ENCODE measurements at places on chromosomes 12 and 14. TPM values are rescaled to one million over a fixed set of nuclear protein-coding genes. Genes with fewer than 3 reads are reported as not detected.

GRCh38 chr14:54104601-54105145 lies 148.0 kb upstream of the BMP4 start:
- H3K27ac ChIP-seq = no peak overlapping the region
- H3K4me3 ChIP-seq = no peak overlapping the region
- no peaks in the 10 kb centered on the region for H3K27me3 ChIP-seq

GRCh38 chr14:76104802-76105355 lies 46.8 kb upstream of the GPATCH2L start:
- no peaks in the 10 kb centered on the region for H3K27me3 ChIP-seq
- no peak for DNase-seq
- no peaks in the 10 kb centered on the region for H3K36me3 ChIP-seq
- H3K4me1 ChIP-seq = no peaks in the 10 kb centered on the region

DNA sequence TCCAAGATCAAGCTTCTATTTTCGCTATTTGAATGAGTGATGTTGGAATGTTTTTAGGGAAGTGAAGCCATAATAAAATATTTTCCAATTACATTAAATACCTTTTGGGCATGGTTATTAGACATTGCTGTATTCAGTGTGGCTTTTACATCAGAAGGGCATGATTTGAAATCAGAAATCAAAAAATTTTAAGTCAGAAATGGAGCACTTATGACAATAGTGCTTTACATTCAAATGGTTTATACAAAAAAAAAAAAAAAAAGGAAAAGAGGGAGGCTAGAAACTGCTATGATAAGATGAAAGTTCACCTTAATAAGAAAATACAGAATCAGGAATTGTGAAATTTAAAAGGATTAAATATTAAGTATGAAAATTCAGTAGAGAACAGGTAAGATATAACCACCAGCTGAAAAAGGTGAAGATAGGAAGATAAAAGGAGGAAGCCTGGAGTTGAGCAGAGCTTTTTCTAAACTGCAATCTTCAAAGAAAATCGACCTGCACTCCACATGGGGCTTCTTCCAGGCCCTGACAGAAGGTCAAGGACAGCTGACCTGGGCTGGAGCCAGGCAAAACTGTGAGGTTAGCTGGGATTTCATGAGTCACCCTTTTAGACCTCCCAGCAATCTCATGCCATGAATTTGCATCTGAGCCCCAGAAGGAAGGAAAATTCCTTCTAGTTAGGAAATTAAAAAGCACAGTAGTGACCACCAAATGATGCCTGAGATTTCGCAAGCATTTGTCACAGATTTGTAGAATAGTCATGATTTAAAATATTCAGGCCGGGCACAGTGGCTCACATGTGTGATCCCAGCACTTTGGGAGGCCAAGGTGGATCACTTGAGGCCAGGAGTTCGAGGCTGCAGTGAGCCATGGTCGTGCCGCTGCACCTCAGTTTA lies 23.4 kb upstream of the BMP4 start:
- H3K27ac ChIP-seq = no peak overlapping the region
- no peak overlapping the region for H3K4me3 ChIP-seq
- H3K36me3 ChIP-seq = no peaks in the 10 kb centered on the region
- no peaks in the 10 kb centered on the region for H3K4me1 ChIP-seq

DNA sequence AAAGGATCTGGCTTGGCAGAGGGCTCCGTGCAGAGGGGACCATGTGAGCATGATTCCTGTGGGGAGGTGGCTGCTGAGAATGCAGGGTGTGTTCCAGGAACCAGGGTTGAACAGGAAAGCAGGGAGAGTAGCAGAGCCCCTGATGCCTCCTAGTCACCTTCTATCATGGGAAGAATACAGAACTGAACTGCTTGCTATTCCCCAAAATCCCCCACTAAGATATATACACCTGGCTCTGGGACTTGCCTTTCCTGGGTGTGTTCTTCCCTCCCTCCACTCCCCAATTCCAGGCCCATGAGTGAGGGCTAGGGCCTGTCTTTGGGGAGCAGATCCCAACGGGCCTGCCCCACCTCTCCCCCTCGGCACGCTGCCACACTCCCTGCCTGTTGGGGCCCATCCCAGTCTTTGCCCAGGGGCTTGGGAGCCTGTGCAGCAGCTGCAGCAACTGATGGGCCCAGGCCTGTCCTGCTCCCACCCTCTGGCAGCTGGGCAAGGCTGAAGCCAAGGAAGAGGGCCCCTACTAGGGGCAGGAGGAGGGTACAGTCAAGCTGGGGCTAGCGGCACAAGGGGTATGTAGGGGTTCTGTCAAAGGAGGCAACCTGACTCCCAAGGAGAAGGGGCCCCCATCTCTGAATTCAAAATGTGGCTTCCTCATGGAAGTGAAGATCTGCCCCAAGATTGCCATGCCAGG lies 3.2 kb downstream of the AJUBA start:
- H3K4me3 ChIP-seq = no peak overlapping the region
- peaks cover 6% of the 10 kb centered on the region for H3K4me1 ChIP-seq
- no peak overlapping the region for H3K27ac ChIP-seq
- DNase-seq = no peak
- peaks cover 26% of the 10 kb centered on the region for H3K27me3 ChIP-seq

GRCh38 chr14:96079066-96079465 lies 39.9 kb downstream of the C14orf132 start:
- peaks cover 4% of the 10 kb centered on the region for H3K4me1 ChIP-seq
- H3K27me3 ChIP-seq = peaks cover 4% of the 10 kb centered on the region
- H3K36me3 ChIP-seq = no peaks in the 10 kb centered on the region
- DNase-seq = no peak
- no peak overlapping the region for H3K4me3 ChIP-seq

DNA sequence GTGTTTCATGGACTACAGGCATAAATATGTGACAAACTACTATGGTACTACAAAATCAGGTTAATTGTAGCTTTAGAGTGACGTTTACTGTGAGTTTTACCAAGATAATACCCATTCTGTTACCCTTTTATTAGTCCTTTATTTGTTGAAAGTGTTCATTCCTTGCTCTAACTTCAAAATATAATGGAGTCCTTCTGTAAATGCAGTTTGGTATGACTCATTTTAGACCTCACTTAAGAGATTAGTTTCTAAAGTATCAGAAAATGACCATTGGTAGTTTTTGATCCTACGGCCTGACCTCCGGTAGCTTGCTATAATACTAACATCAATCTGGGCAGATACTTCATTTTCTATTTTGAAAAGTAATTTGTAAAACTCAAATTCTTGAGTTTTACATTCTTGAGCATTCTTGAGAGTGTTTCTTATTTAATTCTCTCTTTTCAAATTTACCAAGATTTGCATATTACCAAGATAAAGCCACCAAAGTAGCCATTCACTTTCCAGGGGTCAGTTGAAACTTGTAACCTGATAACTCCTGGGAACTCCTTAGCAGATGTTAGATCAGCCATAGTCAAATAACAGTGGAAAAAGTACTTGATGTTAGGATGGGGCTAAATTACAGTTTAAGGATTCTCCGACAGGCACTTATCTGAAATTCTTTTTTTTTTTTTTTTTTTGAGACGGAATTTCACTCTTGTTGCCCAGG lies 4.2 kb downstream of the HSPA2 start:
- no peak overlapping the region for H3K4me3 ChIP-seq
- H3K4me1 ChIP-seq = peaks cover 28% of the 10 kb centered on the region
- no peak overlapping the region for H3K27ac ChIP-seq

Gene LRIG3
- total RNA-seq = 0.21 TPM
